ENCODE measurements at places on chromosomes 1 and 21.

DNA sequence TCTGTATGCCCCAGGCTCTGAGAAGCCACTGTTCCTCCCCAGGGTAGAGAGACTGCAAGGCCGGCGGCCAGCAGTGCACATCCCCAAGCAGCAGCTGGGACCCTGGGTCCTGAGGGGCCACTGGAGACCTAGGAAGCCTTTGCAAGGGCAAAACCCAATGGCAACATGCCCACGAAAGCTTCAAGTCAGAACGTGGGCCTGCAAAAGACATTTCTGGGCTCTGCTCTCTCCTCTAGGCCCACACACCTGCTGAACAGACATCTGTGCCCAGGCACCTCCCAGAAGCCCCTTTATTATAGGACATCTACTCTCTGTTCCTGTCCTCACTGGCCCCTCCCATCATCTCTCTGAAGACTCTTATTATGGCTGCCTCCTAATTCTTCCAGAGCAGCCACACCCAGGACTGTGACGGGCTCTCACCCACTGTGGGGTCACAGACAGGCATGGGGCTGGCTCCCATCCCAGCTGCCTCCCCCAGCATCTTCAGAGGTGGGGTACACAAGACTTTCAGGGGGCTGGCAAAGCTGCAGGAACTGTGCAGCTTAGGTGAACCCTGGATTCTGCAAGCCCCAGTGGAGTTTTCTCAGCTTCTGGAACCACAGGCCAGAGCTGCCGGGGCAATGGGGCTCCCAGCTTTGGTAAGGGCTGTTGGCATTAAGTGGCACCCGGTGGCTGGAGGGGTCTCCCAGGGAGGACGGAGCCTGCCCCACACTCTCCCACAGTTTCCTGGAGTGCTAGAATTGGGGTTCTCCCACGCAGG lies 12.6 kb downstream of the TRIM11 start:
- DNase-seq = no peak

GRCh38 chr1:59564192-59564891 lies 250.4 kb upstream of the HOOK1 start:
- DNase-seq = no peak

GRCh38 chr1:163055005-163055404 lies 14.2 kb upstream of the RGS4 start:
- no peak for DNase-seq

DNA sequence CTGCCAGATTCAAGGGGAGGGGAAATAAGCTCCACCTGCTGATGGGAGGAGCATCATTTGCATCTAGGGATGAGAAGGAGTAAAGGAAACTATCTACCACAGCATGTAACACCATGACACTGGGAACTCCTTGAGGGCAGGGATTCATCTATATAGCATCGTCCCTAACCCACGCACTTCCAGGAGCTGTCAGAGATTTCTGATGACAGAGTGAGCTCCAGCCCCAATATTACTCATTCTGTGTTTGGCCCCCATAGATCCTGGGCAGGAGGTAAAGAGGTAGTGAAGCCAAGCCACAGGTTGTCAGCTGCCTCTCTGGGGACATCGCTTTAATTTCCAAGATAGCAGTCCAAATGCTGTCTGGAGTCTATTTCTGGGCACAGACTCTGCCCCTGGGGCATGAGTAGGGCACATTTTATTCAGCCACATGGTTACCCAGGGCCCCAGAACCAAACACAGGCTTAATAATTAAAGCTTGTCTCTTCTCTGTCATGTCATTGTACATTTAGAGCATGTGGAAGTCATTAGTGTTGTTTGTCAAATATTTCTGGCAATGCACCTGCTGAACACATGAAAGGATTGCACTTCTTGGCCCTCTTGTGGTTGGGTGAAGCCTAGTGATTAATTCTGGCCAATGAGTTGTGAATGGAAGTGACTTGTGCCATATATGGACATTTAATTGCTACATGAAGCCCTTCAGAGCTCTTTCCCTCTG lies 105.9 kb upstream of the POU3F1 start:
- DNase-seq = no peak

- DNase-seq = no peak
Observed at GRCh38 chr1:117886101-117886795, 43.2 kb downstream of the GDAP2 start.

GRCh38 chr1:93001893-93002292 lies 40.6 kb upstream of the DIPK1A start:
- no peak for DNase-seq

DNA sequence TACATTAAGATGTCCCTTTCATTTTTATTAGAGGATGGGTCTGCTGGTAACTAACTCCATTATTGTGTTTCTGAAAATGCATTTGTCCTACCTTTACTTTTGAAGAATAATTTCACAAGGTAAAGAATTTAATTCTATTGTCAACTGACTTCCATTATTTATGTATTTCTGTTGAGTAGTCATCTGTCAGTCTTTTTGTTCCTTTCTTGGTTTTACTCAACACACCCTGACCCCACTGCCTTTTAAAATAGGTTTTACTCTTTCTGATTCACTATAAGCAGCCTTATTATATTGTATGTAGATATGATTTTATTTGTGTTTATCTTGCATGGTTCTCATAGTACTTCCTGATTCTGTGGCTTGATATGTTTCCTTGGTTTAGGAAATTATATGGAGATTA lies 237.5 kb downstream of the TGFB2 start:
- no peak for DNase-seq

DNA sequence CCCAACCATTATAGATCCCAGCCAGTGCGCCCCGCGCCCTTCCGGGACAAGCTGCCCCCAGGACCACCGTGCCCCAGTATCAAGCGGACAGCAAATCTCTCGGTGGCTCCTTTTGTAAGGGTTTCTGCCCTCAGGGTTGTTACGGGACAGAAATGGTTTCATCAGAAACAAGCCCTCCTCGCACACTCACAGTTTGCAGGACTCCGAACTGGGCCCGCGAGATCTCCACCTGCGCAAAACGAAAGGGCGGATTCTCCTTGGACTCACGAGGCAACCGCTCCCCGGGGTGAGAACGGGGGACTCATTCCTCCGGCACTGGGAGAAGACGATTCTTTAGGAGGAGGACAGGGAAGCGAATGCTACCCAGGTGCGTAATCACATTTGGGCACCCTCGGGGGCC lies 51.1 kb upstream of the H6PD start:
- no peak for DNase-seq

DNA sequence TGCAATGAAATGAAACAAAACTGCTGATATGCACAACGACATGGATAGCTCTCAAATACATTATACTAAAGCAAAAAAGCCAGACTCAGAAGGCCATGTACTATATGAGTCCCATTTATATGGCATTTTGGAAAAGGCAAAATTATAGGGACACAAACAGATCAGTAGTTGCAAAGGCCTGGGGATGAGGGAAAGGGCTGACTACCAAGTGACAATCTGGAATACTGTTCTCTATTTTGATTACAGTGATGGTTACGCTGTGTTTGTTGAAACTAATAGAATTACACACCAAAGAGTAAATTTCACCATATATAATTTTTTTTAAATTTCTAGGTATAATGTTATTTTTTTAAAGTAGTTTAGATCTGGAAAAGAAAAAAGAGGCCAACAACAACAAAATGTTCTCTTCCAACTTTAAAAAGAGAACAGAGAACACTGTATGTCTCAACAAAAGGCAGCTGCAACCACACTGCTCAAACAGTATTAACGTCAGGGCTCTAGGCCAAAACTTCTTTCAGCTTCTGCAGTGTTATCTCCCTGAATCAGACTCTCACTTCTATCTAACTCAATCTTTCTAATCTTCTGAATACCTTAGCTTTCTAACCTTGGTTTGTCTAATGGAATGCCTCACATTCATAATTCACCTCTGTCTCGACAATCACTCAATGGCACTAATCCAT lies 75.8 kb downstream of the FOXJ3 start:
- DNase-seq = no peak

GRCh38 chr1:38522915-38523567 lies 336.5 kb downstream of the RRAGC start:
- no peak for DNase-seq

- no peak for DNase-seq
Observed at GRCh38 chr1:239707615-239708014, 321.2 kb downstream of the CHRM3 start.

DNA sequence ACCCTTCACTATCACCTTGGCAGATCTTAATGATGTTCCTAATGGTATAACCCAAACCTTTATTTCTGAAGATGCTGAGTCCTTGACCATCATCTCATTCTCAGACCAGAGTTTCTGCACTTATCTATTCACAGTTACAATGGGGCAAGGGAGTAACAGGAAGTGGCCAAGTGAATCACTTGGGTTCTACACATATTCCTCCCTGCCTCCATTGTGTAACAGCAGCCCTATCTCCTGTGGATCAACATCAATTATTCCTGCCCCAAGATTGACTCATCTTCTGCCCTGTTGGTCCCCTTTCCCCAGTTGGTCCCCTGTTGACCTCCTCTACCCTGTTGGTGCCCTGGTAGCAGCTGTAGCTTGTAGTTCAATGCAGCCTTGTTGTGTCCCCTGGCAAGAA lies 10.3 kb upstream of the S100A7 start:
- no peak for DNase-seq

DNA sequence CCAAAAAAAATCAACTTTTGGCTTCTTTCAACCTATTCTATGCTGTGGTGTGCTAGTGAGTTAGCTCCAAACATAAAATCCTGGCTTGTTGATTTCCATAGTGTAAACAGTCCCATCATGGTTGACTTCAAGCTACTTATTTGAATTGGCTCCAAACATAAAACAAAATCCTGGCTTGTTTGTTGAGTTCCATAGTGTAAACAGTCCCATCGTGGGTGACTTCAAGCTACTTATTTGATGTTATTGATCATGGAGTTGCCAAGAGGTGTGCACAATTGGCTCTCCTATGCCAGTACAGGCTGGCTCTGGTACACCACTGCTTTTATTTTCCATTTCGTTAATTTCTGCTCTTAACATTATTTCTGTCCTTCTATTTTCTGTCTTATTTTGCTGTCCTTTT lies 1.8 kb upstream of the COA6 start:
- DNase-seq = no peak

DNA sequence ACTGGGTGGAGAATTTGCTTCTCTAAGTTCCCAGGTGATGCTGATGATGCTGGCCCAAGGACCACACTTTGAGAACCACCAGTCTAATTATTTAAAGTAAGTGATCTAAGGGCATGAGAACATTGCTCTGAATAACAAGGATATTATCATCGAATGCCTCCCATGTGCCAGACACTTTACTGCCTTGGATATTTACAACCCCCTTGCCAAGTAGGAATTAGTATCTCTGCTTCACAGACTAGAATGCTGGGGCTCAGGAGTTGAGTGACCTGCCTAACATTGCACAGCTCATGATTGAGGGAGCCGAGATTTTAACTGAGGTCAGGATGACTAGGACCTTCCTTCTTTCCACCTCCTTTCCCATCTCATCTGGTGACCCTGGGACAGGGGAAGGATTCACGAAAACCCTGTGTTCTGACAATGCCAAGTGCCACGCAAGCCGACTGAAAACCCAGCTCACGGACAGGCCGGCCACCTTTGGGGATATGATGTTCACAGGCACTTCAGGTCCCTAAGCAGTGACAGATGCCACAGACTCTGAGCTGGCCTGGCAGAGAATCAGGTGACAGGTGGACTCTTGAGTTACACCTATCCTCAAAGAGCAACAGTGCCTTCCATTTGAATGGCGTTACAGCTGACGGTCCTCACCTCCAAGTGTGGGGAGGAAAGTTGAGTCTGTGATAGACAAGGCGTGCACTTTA lies 230.7 kb downstream of the TOMM20 start:
- no peak for DNase-seq

Data from keratinocyte (primary cell).